CD4-positive, alpha-beta T cell (primary cell): ENCODE measurements at places on chromosomes 3 and 15.

DNA sequence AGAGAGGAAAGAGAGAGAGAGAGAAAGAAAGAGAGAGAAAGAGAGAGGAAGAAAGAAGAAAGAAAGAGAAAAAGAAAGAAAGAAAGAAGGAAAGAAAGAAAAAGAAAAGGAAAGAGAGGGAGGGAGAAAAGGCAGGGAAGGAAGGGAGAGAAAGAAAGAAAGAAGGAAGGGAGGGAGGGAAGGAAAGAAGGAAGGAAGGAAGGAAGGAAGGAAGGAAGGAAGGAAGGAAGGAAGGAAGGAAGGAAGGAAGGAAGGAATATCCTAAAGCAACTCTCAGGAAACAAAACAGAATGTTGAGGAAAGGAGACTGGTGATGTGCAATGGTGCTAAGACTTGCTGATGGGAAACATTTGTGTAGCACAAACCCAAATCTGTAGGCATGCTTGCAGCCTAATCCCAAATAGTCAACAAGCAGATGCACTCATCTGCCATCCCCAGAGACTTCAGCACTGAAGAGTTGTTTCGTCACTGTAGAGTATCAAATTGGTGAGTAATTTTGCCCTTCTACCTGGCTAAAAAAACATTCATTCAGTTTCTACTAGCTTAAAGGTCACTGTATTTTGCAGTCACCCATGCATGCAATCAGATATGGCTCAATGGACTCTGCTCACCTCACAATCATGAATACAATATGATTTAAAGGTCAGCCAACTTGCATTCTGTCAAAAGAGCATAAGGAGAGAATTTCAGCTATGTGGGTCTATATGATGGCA, 480.3 kb downstream of the FGF12 start:
- no peak for DNase-seq

- no peak for DNase-seq
These were observed 25.4 kb downstream of the CXCR6 start for GRCh38 chr3:45968706-45969105.

DNA sequence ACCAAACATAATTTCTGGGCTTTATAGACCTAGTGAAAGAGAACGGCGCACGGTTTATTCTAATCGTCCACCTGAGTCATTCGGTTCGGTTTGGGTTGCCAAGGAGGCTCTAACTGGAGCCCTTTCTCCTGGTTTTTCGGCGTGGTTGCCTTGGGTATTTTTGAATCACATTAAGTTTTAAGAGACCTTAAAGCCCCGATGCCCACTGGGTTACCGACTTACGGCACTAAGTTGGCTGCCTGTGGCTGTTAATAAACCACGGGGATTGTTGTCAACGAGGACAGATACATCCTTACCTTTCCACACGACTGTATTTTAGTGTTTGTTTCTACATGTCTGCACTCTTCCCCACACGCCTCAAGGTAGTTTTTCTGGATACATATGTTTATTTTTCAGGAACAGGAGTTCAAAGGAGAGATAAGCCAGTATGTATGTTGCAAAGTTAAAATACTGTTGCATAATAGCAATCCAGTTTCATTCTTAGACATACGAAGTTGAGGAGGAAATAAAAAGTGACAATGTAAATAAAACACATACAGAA, 1.2 kb upstream of the ANP32A start:
- DNase-seq, result no peak

- no peak for DNase-seq
These were observed 135.9 kb downstream of the FEZF2 start for GRCh38 chr3:62237286-62237948.

- no peak for DNase-seq
These were observed 106.7 kb upstream of the CADPS start for GRCh38 chr3:62981962-62982361.

- no peak for DNase-seq
These were observed 81.1 kb upstream of the MYZAP start for GRCh38 chr15:57510647-57511046.

DNA sequence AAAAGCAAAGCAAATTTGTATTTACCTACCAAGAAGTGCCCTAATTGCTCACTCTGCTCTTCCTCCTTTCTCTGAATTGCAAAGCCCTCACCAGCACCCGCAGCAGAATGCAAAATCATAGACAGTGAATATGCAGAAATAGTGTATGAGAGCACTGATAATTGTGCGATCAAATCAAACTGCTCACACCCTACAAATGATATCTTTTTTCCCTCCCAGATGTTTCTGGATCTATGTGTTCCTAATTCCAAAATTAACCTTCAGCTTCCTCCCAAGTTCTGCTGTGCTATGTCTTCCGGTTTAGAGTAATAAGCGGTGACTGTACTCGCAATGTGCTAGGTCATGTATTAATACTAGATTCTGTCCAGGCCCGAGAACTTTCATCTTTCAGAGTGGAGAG, 3.4 kb downstream of the GHSR start:
- DNase-seq, result no peak

DNA sequence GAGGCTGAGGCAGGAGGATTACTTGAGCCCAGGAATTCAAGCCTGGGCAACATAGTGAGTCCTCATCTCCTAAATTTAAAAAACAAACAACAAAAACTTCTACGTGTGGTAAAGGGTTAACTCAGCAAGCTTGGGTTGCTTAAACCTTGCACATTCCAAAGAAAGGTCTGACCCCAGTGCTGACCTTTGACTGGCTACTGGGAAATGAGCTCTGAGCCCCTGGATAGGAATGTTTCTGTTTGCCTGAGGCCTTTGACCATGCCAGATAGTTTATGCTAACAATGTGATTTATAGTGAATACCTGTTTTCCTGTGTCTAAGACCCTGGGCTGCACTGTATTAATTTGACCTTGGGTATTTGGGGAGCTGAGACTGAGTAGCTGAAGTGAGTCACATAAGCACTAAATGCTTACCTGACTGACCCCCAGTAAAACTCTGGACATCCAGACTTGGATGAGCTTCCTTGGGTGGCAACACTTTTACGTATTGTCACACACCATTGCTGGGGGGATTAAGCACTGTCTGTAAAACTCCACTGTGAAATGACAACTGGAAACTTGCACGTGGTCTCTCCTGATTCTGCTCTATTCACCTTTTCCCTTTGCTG, 20.7 kb downstream of the TCAIM start:
- DNase-seq, result no peak

DNA sequence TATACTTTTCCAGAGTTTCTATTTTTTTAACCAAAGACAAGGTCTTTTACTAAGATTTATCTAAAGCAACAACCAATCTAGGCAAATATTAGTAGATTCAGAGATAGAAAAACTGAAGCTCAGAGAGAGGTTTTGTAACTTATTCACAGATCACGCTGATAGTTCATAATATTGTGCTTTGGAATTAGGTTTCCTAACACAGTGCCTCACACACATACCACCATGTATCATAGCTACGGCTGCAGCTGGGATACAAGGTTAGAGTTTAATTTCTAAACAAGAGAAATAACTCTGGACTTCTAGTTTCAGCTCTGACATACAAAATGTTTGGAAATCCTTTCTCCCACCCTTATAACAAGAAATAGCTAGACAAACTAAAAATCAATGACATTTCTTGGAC, 565.7 kb downstream of the PYDC2 start:
- DNase-seq, result no peak

GRCh38 chr3:64673159-64673715, 14.6 kb downstream of the ADAMTS9 start:
- DNase-seq, result no peak

- DNase-seq, result no peak
These were observed 25.9 kb upstream of the FBN1 start for GRCh38 chr15:48671103-48672022.

DNA sequence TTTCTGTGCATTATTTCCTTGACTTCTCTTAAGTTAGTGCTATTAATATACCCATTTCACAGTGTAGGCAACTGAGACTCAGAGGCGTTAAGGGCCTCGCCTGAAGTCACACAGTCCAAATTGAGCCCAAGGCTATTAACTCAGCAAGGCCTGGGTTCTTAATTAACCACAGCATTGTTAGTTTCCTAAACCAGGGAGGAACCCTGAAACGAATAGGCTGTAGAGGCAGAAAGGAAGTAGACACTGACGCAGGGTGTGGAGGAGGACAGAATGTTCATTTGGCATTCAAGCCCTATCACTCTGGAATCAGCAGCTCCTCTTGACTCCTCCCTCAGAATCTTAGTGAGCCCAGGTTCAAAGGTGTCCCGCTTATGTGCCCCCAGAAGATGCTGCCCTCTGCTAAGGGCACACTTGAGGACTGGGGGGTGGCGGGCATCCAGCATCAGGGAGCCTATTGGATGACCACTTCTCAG, 13.9 kb downstream of the ARHGEF3 start:
- no peak for DNase-seq

DNA sequence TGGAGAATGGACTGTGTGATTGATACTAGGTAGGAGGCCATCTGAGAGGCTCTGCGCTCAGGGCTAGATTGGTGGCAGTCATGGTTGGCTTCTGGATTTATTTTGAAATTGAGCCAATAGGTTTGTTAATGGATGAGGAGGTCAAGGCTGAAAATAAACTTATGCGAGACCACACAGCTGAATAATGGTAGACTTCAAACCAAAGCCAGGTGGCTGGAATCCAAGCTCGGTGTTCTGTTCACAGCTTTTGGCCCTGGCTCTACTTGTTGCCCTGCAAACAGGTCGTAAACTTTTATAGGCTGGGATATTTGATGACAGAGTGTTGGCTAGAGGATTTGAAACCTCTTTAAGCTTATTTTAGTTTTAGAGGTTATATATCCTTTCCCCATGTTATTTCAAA, 160.4 kb downstream of the CHL1 start:
- DNase-seq, result no peak

DNA sequence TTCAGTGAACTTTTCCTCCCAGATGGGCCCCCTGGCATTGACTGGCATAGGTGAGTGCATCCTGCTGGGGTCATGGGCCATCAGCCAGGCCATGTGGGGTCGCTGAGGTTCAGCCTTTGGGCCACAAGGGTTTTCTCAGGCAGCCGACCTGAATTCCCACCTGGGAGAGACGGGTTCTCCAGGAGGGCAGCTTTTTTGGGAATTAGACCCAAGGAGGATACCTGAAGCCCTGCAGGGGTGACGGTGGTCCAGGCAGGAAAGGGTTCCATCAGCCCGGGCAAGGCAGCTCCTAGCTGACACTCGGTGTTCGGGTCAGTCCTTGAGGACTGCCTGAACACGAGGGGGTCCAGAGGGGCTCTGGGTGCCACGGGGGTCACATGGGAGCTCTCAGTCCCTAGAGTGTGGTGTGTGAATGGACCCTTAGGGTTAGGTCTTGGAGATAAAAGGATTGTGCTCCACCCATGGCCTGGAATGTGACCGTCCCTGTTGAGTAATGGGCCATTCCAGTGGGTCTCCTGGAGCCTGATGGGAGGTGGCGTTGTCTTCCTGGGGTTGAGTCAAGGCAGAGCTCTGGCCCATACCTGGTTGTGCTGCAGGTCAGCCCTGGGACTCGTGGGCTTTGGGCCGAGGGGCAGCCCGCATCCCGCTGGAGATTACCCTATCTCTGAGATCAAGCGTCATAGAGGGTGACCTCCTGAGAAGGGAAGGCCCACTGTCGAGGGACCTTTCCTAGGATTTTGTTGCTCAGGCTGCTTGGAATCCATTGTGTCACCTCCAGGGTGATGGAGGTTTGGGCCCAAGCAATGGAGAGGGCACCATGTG, 192.8 kb downstream of the UBE3A start:
- DNase-seq, result no peak

GRCh38 chr3:104126463-104126862, 1240.2 kb upstream of the ALCAM start:
- no peak for DNase-seq

GRCh38 chr15:73786538-73786937, 33.4 kb upstream of the INSYN1 start:
- DNase-seq, result no peak

DNA sequence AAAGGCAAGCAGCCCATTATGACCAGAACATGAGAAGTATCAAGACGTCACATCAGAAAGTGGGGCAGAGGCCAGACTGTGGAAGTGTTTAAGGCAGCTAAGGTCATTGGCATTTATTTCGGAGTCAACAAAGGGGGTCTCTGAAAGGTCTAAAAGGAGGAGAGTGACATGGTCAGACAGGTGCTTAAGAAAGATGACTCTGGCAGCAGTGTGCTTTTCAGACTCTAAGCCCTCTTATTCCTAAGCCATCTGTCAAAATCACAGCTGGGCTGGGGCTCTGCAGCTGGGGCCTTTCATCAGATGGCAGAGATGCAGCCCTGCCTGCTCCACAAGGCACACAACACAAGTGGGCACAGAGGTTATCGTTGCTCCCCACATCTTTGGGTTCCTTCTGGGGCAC, 14.0 kb downstream of the FBXL22 start:
- DNase-seq, result no peak

- no peak for DNase-seq
These were observed 121.1 kb downstream of the SHQ1 start for GRCh38 chr3:72727172-72727571.

- no peak for DNase-seq
These were observed 4.8 kb upstream of the AVEN start for GRCh38 chr15:34043813-34044212.

- no peak for DNase-seq
These were observed 88.2 kb downstream of the PLOD2 start for GRCh38 chr3:146072824-146073223.

- peak; percentile 46 for DNase-seq
These were observed 30.2 kb downstream of the ZNF710 start for GRCh38 chr15:90031231-90031791.

DNA sequence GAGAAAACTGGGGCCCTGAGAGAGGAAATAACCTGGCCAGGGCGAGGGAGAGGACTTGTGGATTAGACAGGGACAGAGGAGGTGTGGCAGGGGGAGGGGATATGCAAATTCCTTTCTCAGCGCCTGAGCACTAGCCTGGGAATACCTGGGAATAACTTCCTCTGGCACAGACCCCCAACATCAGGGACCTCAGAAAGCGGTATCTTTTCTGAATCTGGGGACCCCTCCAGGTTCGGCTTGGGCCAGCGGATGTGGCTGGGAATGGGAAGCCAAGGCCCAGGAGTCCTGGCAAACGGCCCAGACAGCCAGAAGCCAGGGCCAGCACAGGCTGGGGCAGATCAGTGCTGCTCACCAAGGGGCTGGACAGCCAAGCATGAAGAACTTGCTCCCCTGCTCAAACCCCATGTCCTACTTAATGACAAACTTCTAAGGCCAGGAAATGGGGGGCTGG, 9.2 kb upstream of the ACSBG1 start:
- no peak for DNase-seq
